Activated T-cell treated with anti-CD3 and anti-CD28 coated beads, Interleukin-2, amount 50 U/mL, for 24 hours (primary cell): ENCODE measurements at places on chromosomes 13 and 19.

DNA sequence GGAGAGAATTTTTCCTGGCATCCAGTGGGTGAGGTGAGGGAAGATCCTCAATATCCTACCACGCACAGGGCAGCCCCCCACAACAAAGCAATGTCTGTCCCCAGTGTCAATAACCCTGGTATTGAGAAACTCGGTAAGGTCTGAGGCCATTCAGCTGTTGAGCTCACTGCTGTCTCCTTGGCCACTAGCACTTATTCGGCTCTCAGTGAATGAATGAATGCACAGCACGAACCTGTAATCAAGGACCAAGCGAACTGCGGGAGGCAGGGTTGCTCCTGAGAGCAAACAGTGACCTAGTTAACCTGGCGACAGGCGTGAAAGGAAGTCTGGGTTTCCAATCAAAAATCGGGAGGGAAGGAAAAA lies 640 bp downstream of the ZSCAN5A start:
- no peak for DNase-seq

DNA sequence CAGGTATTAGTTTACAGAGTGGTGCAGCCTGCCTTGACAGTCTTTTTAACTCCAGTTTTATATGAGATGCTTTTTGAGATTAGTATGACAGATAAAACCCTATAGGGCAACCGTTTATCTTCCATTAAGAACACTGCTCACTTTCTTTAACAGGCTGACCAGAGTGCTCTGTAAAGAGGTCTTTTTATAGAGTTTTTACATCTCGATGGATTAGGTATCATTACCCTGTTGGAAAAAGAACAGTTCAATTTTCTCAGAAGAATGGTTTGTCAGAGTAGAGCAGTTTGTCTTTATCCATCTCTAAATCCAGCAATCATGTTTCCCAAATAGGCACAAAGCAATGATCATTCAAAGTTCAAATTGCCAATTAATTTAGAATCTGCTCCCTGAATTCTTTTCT lies 395.2 kb upstream of the ARGLU1 start:
- no peak for DNase-seq

- no peak for DNase-seq
Observed at GRCh38 chr19:16470911-16471811, 609 bp downstream of the EPS15L1 start.

GRCh38 chr13:98216135-98216565 lies 39.1 kb upstream of the RNF113B start:
- DNase-seq, result no peak

DNA sequence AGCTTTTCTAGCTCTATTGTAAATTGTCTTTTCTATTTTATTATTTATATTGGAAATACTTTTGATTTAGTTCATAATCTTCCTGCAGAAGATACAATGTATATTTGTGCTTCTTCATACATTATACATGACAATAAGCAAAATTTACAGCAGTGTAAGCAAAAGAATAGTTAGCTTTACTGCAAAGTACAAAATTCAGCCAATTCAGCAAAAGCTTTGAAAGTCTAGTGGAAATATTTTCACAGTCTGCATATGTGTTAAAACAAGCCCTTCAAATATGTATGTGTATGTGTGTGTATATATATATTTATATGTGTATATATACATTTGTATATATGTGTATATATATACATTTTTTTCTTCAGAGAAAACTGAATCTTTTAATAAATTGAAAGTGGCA lies 879.1 kb downstream of the SLITRK1 start:
- no peak for DNase-seq
